ENCODE measurements at places on chromosomes 5 and 9.

DNA sequence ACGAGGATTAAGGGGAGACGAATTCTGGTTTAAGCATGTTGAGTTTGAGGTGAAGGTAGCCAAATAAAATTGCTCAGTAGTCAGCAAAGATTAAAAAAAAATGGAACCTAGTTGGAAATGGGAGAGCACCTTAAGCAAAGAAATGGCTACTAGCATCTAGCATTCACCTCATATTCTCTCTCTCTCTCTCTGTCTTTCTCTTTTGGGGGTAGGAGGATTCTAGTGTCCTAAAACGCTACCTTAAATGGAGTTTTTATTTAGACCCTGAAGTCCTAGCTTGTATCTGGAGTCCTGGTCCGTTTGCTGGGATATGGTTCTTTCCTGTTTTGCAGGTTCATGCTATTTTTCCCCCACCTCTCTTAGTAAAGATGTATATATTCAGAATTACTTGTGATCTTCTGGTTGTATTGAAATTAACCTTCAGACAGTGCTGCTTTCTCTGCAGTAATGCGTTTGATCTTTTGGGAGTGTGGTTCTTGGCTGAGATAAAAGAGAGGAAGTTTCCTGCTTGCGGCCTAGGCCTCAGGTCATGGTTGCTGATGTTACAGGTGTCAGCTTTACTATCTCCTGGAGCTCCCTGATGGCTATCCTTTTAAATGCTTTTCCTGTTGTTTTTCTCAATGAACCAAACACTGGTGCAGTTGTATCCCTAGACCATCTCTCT is 8.0 kb downstream of the TGFBR1 start:
- DNase-seq = no peak

DNA sequence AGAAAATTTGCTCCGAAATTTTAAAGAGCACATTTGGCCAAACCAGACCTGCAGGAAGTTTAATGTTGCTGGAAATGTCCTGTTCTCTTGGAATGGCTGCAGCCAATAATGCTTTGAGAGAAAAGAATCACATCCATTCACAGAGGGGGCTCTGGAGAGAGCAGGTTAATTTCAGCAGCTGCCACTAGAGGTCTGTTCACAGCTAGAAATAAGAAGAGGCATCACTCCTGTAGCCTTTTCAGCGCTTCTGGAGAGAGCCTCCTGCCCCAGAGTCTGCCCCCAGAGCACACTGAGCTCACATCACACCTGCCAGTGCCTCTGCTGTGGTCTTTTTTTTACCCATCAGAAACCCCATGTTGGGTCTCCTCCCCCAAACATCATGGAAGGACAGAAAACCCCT is 124.8 kb upstream of the RAD23B start:
- DNase-seq = no peak

GRCh38 chr9:134209731-134210311 is 45.5 kb upstream of the RNU6ATAC start:
- no peak for DNase-seq

DNA sequence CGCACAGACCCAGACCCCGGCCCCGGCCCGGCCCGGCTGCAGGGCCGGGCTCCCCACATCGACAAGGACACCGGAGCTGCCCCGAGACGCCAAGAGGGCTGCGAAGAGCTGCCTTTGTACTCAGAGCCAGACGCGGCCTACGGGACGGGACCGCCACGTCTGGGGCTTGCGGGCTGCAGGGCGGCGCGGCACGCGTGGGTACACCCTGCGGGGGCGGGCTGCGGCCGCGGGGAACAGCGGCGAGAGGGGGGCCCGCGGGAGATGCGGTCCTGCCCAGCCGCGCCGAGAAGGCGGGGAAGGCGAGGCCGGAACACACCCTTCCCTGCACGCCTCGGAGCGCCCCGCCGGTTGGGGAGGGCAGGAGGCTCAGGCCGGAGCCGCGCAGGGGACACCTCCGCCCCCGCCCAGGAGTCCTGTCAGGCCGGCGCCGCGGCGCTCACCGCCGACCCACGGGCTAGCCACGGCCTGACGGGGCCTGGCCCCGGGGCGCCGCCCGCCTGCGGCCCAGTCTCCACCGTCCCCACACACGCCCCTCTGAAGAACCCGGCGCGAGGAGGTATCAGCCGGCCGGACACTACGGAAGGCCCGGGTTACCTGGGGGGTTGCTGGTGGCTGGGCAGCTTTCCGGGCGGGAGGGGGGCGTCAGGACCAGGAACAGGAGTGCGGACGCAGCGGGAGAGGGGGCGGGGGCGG is 478 bp downstream of the RAB14 start:
- DNase-seq = no peak

GRCh38 chr5:62828742-62829603 is 250.4 kb downstream of the LRRC70 start:
- DNase-seq = no peak

DNA sequence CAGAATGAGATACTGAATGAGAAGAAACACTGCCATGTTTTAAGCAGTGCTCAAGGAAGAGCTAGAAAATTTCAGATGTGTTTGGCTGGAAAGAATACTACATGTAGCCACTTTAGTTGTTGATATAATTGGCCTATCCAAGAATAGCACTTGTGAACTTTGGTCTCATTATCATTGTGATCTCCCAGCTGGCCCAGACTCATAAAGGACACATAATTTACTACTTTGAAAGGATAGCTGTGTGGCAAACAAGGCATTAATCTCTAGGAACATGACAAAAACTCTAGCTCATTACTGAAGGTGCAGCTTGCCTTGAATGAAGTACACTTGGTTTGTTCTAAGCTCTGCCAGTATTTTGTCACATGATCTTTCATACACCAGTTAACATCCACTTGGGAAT is 356.3 kb downstream of the CSNK1G3 start:
- no peak for DNase-seq

DNA sequence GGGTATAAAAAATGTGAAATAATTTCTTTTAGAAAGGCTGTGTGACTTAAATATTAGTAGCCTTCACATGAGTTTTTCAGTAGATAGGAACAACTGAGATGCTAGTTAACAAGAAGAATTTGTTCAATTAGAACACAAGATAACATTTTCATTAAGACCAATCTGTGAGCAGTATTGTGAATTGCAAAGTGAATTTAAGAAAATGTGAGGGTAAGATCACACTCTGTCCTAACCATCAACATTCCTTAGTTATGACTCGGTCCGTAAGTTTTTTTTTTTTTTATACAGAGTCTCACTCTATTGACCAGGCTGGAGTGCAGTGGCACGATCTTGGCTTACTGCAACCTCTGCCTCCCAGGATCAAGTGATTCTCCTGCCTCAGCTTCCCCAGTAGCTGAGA is 180.2 kb upstream of the EGFLAM start:
- DNase-seq = no peak

- DNase-seq = no peak
Measured at GRCh38 chr5:133610489-133611356, 1.6 kb downstream of the FSTL4 start.

DNA sequence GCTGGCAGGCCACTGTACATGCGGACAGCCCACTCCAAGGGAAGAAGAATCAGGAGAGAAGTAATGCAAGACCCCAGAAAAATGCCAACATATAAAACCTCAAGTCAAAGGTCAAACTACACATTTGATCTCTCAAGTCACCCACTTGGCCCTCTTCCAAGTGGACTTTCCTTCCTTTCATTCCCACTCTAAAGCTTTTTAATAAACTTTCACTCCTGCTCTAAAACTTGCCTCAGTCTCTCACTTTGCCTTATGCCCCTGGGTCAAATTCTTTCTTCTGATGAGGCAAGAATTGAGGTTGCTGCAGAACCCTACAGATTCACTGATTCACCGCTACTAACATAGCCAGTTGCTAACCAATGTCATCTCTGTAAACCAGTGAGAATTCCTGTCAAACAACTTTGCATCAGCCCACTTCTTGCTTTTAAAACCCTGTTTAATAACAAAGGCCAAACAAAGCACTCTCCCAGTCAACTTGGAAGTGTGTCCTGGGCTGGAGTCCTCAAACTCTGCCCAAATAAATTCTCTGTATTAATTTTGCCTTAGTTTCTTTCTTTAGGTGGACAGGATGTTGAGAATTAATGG is 6.9 kb upstream of the ATP6V1G1 start:
- DNase-seq = no peak

- DNase-seq = no peak
Measured at GRCh38 chr5:176560364-176560763, 11.2 kb downstream of the CDHR2 start.

GRCh38 chr5:132971483-132972435 is 8.3 kb upstream of the AFF4 start:
- no peak for DNase-seq

DNA sequence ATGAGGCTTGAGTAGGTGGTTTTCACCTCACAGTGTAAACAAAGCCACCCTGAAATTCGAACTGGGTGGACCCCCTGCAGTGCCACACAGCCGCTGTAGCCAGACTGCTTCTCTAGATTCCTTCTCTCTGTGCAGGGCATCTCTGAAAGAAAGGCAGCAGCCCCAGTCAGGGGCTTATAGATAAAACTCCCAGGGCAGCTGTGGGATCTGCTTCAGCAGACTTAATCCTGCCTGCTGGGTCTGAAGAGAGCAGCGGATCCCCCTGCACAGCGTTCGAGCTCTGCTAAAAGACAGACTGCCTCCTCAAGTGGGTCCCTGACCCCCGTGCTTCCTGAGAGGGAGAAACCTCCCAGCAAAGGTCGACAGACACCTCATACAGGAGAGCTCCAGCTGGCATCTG is 71.4 kb downstream of the CARTPT start:
- DNase-seq = no peak

DNA sequence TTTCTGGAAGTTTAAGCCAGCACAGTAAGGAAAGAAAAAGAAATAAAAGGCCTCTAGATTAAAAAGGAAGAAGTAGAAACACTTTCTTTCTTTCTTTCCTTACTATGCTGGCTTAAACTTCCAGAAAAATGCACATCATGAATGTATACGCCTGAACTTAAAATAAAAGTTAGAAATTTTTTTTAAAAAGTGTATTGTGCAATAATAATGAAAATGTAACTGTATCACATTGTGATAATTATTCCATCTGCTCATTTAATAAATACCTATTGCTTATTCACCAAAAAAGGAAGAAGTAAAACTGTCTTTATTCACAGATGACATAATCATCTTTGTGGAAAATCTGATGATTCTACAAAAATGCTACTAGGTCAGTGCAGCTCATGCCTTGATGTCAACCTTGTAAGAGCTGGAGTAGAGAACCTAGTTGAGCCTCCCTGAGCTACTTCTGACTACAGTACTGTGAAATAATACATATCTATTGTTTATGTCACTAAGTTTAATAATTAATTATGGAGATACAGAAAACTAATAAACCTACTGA is 49.4 kb downstream of the MCTP1 start:
- DNase-seq = no peak

DNA sequence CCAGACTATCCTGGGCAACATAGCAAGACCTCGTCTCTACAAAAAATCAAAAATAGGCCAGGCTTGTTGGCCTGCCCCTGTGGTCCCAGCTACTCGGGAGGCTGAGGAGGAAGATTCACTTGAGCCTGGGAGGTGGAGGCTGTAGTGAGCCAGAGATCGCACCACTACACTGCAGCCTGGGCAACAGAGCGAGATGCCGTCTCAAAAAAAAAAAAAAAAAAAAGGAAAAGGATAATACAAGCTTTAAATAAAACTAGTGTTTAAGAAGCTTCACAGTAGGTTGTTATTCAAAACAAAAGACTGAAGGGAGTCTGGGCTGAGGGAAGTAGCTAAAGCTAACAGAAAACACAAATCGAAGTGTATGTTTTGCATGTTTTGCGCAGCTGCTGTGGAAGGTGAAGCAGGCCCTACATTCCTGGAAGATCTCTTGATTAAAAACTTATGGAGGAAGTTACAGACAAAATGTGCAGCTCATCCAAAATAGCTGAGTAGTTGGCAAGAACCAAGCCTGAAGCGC is 581 bp upstream of the C9orf40 start:
- no peak for DNase-seq

DNA sequence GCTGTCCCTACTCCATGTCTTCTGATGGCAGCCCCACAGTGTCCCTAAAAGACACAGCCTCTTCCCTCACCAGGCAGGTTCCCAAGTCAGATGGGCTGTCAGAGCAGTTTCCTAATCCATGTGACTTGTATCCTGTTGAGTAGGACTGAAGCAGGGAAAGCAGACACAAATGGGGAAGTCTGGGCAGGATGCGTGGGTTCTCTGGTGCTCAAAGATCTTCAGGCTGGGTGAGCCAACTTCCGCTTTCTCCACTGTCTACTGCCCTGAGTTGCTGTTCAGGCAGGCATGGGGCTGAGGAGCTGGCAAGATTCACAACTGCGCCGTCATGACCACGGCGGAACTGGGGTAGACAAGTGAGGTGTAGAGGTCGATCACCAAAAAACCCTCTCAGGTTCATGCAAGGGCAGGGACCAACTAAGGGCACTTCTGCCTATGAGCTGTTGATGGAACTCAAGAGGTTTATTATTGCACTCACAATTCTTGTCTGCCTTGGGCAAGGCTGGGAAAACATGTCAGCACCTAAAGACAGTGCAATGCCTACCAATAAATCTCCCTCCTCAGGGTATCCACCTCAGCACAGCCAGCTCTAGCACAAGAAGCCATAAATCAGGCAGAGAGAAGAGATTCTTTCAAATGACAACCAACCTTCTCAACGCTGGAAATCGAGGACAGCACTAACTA is 83.4 kb downstream of the RAPGEF1 start:
- DNase-seq = peak; percentile 40

DNA sequence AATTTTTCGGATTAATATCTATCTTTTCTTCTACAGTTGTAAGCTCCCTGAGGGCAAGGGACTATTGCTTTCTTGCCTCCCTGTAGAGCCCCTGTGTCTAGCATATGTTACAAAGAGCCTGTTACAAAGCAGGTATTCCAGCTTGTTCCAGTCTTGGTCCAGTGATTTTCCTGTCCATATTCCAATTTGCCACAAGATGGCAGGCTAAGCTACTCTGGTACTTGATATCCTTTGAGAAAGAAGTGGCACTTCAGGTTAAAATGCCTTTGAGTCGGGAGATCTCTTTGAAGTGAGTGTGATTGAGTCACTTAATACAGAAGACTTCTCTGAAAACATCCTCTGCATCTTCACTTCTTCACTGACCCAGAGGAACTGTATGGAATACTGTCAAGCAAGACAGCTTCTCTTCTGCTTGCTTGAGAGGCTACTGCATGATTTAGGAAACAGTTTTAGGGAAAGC is 24.5 kb downstream of the CAVIN4 start:
- peak; percentile 6 for DNase-seq

GRCh38 chr9:88477300-88477751 is 57.7 kb upstream of the NXNL2 start:
- DNase-seq = no peak

DNA sequence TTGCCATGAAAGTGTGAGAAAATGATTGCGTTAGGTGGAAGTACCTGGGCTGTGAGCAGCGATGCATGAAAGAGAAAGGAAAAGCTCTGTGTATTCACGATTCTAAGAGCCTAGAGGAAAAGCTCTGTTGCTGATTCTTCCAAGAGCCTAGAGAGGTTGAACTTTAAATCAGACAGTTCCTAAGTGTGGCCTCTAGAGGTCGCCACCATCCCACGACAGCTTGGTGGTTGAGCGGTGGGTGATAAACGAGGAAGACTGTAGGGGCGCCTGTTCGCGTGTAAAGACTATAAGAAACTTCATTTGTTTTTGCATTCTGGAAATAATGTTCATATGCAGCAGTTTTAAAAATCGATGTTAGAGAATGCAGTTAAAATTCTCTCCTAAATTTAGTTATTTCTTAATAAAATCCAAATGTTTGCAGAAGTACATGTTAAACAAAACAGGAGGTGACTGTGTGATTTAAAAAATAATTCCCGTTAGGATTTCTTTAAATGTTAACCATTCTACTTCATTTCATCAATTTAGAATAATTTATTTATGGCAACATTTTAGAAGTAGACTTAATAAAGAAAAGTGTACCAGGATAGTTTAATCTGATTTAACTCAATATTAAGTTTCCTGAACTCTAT is 107.7 kb downstream of the TENT4A start:
- DNase-seq = no peak

Measured in hypothalamus (tissue), 51 donors.